ENCODE measurements at places on chromosomes 6 and 20.

- no peak for DNase-seq
Observed at GRCh38 chr6:56827908-56828649, 126.8 kb upstream of the BEND6 start.

DNA sequence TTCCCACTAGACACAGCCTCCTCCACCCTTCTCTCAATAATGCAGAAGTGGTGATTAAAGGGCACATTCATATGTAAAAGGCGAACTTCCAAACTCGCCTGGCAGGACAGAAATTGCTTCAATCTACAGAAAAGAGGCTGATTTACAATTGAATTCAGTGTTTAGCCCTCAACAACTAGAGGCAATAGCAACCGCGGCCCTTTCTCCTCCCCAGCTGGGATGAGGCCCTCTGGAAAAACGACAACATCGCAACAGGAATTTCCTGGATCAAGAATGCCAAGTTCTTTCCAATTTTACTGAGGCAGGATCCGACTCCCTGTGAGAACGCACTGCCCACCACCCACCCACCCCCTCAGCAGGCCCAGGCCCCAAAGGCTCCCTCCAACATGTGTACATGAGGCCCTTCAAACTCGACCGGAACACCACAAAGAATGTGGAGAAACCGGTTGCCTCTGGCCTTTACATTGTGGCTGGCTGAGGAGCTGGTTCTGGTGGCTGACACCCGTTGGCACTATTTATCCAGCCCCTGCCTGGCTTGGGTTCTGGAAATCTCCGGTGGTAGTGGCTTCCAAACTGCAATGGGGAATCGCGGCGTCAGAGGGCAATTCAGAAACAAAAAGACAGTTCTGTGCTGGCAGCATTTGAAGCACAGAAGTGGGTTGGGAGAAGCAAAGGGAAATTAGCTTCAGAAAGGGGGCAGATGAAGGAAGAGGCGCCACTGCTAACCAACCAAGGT, 36.8 kb downstream of the ZMYND8 start:
- no peak for DNase-seq

DNA sequence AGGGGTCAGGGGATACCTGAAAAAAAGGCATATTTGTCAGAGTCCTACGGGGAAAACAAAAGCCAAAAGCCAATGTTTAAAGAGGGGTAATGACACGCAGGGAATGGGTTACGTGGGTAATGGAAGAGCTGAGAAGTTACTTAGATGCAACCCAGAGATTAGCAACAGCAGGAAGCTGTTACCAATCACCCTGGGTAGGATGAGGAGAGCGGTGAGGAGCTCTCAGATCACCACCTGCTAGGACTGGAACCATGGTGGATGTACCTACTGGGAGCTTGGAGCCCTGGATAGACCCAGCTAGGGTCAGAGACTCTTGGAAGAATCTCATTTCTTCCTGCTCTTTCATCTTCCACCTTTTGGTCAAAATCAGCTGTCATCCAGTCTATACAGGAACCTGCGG, 51.2 kb upstream of the RNF24 start:
- no peak for DNase-seq

DNA sequence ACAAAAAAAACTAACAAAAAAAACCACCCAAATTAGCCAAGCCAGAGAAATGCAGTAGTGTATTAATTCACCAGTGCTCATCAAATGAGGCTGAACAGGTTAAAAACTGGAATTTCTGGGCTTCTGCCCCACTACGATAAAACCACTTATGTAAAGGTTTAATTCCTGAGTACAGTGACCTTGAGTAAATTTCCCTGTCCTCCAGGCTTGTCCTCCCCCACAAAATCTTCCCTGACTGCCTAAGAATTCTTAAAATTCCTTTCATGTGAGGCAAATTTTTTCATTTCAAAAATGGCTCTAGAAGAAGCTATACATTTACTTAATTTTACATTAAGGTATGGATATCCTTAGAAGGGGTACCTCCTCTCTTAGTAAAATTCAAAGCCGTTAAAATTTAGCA, 80.1 kb upstream of the ID4 start:
- no peak for DNase-seq

- no peak for DNase-seq
Observed at GRCh38 chr6:116461331-116461931, at the start of gene CALHM6. Gene CALHM6, plus strand, starts transcription at chr6:116461375. Its CDS starts 555 bp downstream, at chr6:116461930.

- no peak for DNase-seq
Observed at GRCh38 chr6:160134779-160135547, 13.3 kb downstream of the SLC22A1 start.

DNA sequence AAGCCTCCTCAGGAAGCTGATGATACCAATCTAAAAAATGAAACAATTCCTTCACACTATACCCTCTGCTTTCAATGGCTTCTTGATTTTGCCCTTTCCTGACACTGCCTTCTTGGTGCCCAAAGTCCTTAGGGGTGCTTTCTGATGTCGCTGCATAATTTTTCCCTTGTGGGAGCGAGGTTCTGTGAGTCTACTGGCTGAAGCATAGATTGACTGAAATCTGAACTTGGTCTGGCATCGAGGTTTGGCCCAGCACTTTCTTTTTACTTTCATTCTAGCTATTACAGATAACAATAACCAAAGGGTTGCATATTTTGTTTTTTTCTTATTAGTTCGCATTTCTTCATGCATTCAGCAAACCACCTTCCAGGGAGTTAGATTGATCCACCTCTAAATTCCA, 65.8 kb downstream of the E2F3 start:
- DNase-seq: no peak

GRCh38 chr20:46683668-46683938, 5.6 kb downstream of the TP53RK start:
- DNase-seq: no peak

GRCh38 chr6:20095436-20095835, 116.8 kb downstream of the MBOAT1 start:
- DNase-seq: peak; percentile 25

- DNase-seq: no peak
Observed at GRCh38 chr6:52641826-52642225, 29.1 kb upstream of the TMEM14A start.

GRCh38 chr6:166251211-166251610, 57.0 kb downstream of the PRR18 start:
- no peak for DNase-seq

GRCh38 chr6:110352563-110353262, 5.4 kb downstream of the METTL24 start:
- no peak for DNase-seq

- DNase-seq: no peak
Observed at GRCh38 chr20:50601511-50602431, 89.6 kb downstream of the RIPOR3 start.

- DNase-seq: no peak
Observed at GRCh38 chr6:35596448-35597442, 84.0 kb upstream of the TULP1 start.

Data from activated CD4-positive, alpha-beta T cell treated with anti-CD3 and anti-CD28 coated beads, Interleukin-2, amount 10 ng/mL, durations not matched to agents 24 days and 14 days (primary cell).